ENCODE measurements at places on chromosomes 16 and 17.

- no peak for DNase-seq
Observed at GRCh38 chr16:23388786-23389185, 64.2 kb downstream of the COG7 start.

- DNase-seq, result no peak
Observed at GRCh38 chr17:14736631-14737030, 435.8 kb downstream of the HS3ST3B1 start.

DNA sequence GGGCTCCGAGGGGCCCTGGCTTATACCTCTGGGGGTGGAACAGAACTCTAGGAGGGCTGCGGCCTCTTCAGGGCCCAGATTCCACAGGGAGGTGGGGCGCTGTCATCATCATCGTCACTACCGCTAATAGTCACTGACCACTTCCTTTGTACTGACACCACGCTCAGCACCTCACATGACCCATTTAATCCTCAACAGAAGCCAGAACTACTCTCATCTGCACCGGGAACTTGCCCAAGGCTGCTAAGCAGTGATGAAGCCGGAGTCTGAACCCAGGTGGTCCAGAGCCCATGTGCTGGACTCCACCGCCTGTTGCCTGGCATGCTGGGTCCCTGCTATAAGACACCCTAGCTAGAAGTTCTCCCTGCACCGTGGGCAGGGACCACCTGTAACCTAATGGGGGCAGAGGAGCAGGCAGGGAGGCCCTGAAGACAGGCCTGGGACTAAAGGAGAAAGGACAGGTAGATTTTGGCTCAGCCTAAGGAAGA, 12.0 kb downstream of the UNC13D start:
- peak; percentile 27 for DNase-seq

DNA sequence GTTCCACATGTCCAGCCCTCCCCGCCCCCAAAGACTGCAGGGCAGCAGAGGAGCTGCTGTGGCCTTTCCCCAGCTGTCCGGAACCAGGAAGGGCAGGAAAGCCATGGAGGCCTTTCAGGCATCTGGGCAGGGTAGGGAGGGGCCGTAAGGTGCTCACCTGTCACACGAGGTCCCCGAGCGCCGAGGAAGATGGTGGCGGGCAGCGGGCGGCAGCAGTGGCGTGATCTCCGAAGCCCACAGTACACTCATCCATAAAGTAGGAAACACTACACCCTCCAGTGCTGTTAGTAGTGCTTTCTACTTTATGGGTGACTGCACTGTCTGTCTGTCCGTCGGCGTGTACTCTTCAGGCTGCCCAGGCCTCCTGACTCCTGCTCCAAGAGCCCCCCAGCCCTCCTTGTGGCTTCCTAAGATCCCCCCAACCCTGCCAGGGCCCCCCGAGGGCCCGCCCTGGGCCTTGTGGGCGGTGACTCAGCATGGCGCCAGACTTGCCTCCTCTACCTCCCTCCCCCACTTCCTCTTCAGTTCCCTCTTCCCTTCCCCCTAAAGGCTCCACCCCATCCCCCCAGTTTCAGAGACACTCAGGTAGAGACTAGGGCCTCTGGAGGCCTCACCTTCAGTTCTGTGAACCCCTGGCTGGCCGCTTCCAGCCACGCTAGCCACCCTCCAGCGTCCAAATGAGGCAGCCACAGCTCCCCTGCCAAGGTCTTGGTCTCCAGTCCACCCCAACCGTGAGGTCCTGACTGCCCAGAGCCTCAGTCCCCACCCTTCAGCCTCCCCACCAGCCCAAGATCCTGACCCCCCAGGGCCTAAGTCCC, 2.6 kb upstream of the TSPOAP1 start:
- DNase-seq, result peak; percentile 68

DNA sequence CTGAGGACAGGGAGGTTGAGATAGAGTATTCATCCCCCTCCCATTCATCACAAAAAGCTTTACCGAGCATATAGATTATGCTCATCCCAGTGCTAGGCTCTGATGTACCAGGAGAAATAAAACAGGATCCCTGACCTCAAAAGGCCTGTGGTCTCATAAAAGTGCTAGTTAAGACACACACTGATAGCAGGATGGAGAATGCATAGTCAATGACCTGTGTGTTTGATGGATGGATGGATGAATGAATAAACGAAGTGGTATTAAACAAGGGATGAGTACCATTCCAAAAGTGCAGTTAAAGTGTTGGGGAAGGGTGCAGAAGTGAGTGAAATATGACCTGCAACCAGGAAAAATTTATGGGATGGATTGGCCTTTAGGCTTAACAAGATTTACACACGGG, 133.9 kb upstream of the NUDT7 start:
- no peak for DNase-seq

- DNase-seq, result no peak
Observed at GRCh38 chr16:25512041-25512440, 179.7 kb upstream of the HS3ST4 start.

GRCh38 chr17:65389426-65389825, 172.0 kb downstream of the AXIN2 start:
- DNase-seq, result no peak

- no peak for DNase-seq
Observed at GRCh38 chr17:64992325-64992802, 64.2 kb downstream of the GNA13 start.

GRCh38 chr16:28556914-28557320, 3.2 kb downstream of the SGF29 start:
- DNase-seq, result no peak

DNA sequence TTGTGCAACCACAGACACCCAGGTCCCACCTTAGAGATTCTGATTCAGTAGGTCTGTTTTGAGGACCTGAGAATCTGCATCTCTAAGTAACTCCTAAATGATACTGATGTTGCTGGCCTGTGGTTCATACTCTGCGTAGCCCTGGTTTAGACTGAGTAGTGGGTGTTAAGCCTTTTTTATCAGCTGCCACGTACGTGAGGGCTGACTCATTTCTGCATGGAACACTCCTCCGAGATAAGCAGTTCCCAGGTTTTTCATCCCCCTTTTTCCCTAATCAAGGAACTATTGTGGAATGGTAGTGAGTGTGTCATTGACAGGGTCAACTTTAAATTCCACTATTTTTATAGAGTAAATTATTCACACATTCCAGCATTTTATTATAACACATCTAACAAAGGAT, 26.1 kb downstream of the CDRT4 start:
- DNase-seq, result no peak

- no peak for DNase-seq
Observed at GRCh38 chr17:34566873-34567272, 12.5 kb upstream of the TMEM132E start.
